CD4-positive, alpha-beta memory T cell (primary cell): ENCODE measurements at places on chromosomes 4 and X. TPM values are rescaled to one million over a fixed set of nuclear protein-coding genes. Genes with fewer than 3 reads are reported as not detected.

- no peak for DNase-seq
Observed at GRCh38 chrX:154908821-154909220, 22.7 kb downstream of the F8A1 start.

GRCh38 chrX:133177202-133177601, 41.0 kb downstream of the TFDP3 start:
- DNase-seq = no peak

DNA sequence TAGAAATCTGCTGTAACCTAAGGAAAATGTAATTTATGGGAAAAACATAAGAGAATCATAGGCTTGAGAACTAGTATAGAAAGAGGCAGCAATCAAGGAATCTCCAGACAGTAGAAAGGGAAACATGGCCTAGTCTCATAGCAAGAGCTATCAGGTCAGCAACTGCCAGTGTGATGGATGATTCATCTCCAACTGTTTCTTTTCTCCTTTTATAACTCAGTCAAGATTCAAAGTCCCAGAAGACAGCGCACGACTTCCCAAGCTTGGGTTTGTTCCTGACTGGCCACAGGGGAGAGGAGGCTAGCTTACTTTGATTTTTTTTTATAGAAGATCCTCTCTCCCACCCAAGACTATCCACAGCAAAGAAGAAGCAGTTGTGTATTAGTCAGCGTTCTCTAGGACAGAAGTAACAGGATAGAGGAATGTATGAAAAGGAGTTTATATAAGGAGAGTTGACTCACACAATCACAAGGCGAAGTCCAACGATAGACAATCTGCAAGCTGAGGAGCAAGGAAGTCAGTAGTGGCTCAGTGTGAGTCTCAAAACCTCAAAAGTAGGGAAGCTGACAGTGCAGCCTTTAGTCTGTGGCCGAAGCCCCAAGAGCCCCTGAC, 181.5 kb downstream of the GC start:
- DNase-seq = no peak

DNA sequence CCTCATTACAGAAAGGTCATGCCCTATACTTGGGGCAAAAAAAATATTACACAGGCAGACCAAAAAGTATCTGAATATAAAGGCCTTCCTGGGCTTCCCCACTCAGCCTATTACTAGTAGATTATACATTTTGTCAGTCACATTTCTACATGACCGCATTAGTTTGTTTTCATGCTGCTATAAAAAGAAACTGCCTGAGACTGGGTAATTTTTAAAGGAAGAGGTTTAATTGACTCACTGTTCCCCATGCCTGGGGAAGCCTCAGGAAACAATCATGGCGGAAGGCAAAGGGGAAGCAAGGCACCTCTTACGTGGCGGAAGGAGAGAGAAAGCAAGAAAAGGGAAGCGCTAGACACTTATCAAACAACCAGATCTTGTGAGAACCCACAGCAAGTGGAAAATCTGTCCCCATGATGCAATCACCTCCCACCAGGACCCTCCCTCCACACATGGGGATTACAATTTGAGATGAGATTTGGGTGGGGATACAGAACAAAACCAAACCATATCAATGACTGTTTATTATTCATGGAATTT, 1312.0 kb downstream of the PCDH7 start:
- DNase-seq = no peak

DNA sequence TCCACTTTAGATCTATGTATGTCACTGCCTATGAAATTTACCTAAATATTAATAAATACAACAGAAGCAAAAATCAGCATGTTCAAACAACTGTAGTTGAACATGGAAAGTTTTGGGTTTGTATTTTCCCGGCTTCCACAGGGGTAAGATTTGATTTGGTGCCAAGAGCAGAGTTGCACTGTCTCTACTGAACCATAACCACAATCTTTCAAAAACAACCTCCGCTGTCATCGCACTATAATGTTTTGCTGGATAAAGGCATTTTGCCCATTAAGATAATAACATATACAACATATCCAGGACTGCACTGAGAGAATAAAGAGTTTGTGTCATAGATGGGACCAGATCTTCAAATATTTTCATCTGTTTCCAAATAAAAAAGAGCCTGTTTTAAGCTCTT, 94.9 kb downstream of the TENM3 start:
- DNase-seq = no peak

DNA sequence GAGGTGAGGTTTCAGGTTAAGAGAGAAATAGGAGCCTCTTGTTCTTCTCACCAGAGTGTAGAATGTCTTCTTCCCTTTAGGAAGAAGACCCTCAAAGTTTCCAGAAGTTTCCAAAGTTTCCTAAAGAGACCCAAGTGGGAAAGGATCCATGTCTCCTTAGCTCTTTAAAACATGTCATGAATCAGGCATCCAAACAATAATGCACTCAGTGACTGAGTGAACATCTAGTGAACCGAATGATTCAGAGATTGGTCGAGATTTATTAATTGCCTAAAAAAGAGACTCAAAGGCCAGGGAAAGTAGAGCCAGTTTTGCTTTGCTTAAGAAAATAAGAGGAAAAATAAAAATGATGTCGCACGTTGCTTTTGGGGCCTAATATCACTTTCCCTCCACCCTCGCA, 29.4 kb downstream of the FGF5 start:
- DNase-seq = no peak

- DNase-seq = no peak
Observed at GRCh38 chrX:81957318-81957717, 755.4 kb downstream of the SH3BGRL start.

DNA sequence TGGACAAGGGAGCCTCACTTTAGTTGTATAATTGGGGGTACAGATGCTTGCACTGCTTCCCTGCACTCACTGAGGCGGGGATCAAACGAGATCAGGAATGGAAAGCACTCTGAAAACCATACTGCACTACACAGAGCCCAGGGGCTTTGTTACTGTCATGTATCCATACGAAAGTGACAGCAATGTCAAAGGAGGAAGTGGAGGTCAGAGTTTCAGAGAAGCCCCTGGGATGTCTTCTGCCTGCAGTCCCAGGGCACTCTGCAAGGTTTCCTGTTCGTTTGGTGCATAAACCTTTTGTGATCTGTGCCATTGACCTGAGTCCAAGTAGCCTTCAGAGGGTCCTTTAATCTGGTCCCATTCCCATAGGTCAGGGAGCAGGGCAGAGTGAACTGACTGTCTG, 31.2 kb downstream of the RNF175 start:
- no peak for DNase-seq

GRCh38 chrX:79235899-79236298, 91.4 kb downstream of the GPR174 start:
- DNase-seq = no peak

DNA sequence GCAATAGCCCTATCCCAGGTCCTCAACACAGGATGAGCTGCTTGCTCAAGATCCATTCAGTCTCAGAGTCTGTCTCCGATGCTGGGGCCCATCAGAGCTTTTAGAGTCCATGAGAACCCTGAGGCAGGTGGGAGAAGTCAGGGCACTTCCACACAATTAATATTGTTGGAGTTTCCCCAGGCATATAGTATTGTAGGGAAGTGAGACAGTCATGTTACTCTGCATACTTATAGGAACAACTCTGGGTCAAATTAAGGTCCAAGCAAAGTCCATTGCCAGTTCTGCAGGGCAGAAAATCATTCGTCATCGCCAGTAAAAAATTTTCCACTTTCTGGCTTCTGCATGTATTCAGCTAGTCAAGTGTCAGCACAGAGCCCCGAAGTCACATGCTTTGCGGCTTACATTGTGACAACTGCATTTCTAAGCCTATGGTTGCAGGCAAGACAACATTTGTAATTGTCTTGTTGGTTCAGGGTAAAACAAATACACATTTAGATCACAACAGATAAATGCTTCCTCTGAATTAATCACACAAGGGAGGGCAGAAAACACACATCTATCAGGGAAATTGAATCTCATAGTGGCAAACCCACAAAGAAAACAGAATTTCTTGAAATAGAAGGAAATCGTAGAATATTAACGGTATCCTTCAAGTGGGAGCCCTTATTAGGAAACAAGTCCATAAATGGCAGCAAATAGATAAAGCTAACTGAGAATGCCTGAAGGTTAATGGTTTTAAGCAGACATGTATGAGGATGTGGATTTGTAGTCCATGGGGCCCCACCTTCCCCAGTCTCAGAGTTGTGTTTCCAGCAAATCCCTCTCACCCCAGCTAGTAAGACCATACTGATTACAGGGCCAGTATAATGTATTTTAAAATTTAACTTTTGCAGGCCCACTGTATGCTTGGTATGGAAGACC, 412.1 kb upstream of the RASGEF1B start:
- DNase-seq = no peak

DNA sequence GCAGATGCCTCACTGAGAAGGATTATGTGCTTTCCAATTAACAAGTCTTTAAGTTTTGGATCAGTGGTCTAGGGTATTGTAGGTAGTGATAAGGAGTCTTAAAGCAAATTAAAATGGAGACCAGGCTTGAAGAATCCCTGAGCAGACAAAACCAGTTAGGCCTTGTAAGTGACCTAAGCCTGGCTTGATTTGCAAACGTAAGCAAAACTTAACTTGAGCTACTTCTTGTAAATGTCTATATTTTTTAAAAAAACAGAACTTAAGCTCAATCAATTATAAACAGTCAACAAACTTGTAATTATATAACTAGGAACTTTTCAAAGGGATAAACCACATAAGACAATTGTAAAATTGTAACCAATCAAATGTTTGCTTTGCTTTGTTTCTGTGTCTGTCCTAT, 72.7 kb upstream of the NALF2 start:
- DNase-seq = no peak

GRCh38 chr4:39312816-39313215, 53.3 kb downstream of the RFC1 start:
- no peak for DNase-seq

- DNase-seq = no peak
Observed at GRCh38 chr4:176805155-176805554, 12.4 kb upstream of the VEGFC start.

- no peak for DNase-seq
Observed at GRCh38 chrX:10444204-10444603, 176.2 kb downstream of the MID1 start.

- no peak for DNase-seq
Observed at GRCh38 chrX:27987862-27988646, 6.8 kb upstream of the DCAF8L1 start.

DNA sequence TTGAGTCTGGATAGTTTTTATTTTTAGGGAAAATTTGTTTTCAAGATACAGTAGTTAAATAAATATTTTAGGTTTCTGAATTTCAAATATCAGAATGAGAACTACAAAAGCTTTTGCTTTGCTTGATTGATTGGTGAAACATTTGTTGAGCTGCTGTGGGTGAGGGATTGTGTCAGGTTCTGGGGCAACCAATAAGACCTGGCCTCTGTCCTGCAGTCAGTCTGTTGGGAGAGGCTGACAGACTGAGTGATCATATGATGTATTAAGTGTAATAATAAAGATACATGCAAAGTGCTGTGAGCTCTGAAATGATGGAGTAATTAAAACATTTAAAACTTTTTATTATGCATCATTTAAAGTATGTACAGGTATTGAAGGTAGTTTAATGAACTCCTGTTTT, 9.6 kb downstream of the KDM6A start:
- no peak for DNase-seq

GRCh38 chrX:40579141-40579540, 1.6 kb upstream of the ATP6AP2 start:
- no peak for DNase-seq

DNA sequence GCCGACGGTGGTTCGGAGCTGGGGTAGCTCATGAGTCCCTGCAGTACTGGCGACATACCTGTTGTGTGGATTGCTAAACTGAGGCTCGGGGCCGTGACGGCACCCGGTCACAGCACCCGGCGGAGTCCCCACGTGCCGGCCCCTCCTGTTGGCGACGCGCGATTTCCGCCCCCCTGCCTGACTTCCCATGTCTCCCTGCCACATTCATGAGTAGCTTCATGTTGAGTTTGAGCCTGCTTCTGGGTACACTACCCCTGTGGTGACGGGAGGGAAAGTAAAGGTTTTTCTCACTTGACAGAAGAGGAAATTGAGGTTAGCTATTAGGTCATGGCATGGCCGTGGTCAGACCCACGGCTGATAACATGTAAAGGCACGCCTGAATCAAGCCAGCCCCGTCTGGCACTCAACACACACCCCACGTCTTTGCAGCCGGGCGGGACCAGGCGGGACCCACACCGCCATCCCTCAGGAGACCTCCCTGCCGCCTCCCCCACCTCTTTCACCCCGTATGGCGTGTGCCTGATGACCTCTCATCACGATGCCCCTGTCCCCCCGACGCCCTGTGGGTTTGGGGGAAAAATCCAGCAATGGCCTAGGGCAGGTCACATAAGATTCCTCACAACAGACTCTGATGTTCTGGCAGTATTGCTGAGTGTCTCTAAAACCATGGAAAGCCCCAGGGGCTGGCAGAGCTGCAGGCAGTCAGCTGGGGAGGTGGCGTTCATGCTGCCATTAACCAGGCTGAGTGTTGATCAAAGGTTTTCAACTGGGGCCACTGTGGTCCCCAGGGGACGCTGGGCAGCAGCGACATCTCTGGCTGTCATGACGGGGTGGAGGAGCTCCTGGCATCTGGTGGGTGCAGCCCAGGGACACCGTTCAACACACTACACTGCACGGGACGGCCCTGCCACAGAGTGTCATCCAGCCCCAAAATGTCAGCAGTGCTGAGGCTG, 29.2 kb downstream of the P2RY8 start:
- DNase-seq = peak; percentile 47

DNA sequence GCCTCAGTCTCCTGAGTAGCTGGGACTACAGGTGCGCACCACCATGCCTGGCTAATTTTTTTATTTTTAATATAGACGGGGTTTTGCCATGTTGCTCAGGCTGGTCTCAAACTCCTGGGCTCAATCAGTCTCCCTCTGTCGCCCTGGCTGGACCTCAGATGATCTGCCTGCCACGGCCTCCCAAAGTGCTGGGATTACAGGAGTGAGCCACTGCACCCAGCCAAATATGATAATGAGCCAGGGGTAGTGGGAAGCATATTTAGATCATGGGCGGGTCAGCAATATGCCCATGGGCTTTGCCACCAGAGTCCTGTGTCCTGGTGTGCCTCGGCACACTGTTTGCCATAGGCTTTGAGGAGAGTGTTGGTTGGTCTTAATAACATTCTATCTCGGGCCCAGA, 71.8 kb downstream of the FAM193A start:
- DNase-seq = no peak

DNA sequence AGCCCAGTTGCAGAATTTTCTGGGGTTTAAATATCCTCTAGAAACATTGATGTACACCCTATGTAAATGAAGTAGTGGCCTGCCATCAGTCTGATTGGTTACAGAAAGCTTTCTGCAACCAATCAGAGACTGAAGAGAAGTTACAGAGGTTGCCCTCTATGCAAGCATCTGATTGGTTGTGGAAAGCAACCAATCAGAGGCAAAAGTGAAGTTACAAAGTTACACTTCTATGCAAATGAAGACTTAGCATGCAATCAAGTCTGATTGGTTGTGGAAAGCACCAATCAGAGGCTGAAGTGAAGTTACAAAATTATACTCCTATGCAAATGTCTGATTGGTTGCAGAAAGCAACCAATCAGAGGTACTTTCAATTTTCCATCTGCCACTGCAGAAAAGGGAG, 51.9 kb upstream of the USP9X start:
- DNase-seq = no peak

Gene TMEM156
- 16.8 TPM for total RNA-seq

Gene MSX1
- total RNA-seq = not detected

Gene DOK7
- not detected for total RNA-seq

Gene SLC16A2
- total RNA-seq = 0.19 TPM

Gene PRDM8
- total RNA-seq = 23.0 TPM

Gene GAGE2A
- not detected for total RNA-seq
